ENCODE measurements at places on chromosomes 5 and 9. TPM values are rescaled to one million over a fixed set of nuclear protein-coding genes. Genes with fewer than 3 reads are reported as not detected.

Gene GNPDA1
- 86.1 TPM for total RNA-seq

Gene SPINK13
- total RNA-seq, result not detected

Gene LRRC19
- not detected for total RNA-seq

Gene CDKN2AIPNL
- total RNA-seq, result 29.6 TPM

Gene PTGES2
- total RNA-seq, result 48.3 TPM

Gene PRDM9
- not detected for total RNA-seq

Gene PIP5K1B
- not detected for total RNA-seq

Gene TBCA
- total RNA-seq, result 98.3 TPM

Gene BDP1
- 13.9 TPM for total RNA-seq

Gene WNT8A
- not detected for total RNA-seq

Gene GLRA1
- total RNA-seq, result not detected

Gene FAM53C
- total RNA-seq, result 32.0 TPM

Gene ENHO
- 0.26 TPM for total RNA-seq

Gene TLR4
- 2.2 TPM for total RNA-seq

Gene C9orf152
- not detected for total RNA-seq

Gene TMEM174
- not detected for total RNA-seq

Gene IGFBPL1
- total RNA-seq, result not detected

Gene PAPPA
- 23.4 TPM for total RNA-seq

Gene SLC27A6
- not detected for total RNA-seq

Gene CSF1R
- total RNA-seq, result under 0.01 TPM

Gene RAI14
- 56.6 TPM for total RNA-seq

Gene SLC46A2
- total RNA-seq, result not detected

Gene SPINK6
- not detected for total RNA-seq

Gene AGXT2
- not detected for total RNA-seq

Gene CATSPER3
- 0.16 TPM for total RNA-seq

Gene QRFP
- not detected for total RNA-seq

Gene PCDHB12
- total RNA-seq, result 0.16 TPM

Gene DIRAS2
- 0.09 TPM for total RNA-seq

Gene CDHR2
- total RNA-seq, result 0.32 TPM

Gene AFAP1L1
- 1.9 TPM for total RNA-seq

Gene FOXD4L4
- total RNA-seq, result 0.32 TPM

Gene HRCT1
- total RNA-seq, result 0.16 TPM

Gene IL33
- 83.6 TPM for total RNA-seq

Gene SLC6A7
- not detected for total RNA-seq

Gene DRD1
- total RNA-seq, result not detected
